ENCODE measurements at places on chromosomes 12 and 14. TPM values are rescaled to one million over a fixed set of nuclear protein-coding genes. Genes with fewer than 3 reads are reported as not detected.

DNA sequence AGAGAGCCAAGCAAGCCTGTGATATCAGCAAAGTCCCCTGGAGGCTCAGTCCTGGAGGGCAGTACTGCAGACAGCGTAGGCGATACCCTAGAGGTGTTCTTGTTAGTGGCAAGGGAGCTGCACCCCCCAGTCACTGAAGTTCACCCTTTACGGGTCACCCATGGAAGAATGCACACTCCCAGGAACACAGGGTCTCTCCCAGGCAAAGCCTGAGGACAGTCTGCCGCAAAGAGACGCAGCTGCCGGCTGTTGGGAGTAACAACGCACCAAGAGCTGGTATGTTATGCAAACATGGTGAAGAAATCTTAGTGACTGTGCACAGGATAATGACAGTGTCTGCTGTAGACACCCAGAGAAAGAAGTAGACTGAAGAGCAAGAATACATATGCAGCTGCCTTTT, 43.5 kb upstream of the NOS1 start:
- no peak for DNase-seq

DNA sequence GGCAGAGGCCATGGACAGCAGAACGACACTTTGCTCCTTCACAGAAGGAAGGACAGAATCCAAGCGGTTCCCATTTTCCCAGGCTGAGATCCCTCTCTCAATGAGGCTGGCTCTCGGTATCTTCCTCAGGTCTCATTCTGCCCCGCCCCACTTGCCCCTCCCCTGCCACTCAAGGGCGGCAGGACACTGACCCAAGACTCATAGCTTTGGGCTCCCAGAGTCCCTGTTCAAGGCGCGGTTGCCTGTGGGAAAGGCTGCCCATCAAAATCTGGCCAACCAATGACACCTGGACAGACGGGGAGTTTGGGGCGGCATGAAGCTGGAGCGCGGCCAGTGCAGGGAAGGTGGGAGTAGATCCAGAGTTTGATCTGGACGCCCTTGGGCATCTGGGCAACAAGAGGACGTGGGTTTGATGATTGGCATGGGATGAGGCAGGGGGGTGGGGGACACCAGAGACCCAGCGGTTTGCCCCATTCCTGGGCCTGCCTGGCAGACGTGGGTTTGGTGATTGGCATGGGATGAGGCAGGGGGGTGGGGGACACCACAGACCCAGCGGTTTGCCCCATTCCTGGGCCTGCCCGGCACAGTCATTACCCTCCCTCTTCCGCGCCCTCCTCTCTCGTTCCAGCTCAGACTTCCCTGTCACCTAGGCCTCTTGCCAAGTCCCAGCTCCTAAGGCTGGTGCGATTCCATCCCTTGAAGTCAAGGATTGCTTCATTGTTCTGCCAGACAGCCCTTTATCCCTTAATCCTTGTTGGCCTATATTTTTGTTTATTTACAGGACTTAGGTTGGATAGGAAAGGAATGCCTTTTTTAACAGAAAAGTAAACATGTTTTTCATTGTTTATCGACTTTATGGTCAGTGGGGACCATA, 92.1 kb downstream of the NINJ2 start:
- DNase-seq, result peak; percentile 93

GRCh38 chr12:80432061-80432460, 12.0 kb upstream of the PTPRQ start:
- no peak for DNase-seq

- no peak for DNase-seq
Observed at GRCh38 chr14:97290065-97290464, 492.9 kb downstream of the VRK1 start.

Gene SAMD15
- 1.7 TPM for total RNA-seq

Gene GPR162
- total RNA-seq, result 2.0 TPM
